Activated T-helper 9 cell treated with anti-CD3 and anti-CD28 coated beads, Interleukin-2, amount 50 U/mL, for 16 hours (primary cell): ENCODE measurements at places on chromosomes 3 and 15.

- no peak for DNase-seq
These were observed 77.1 kb upstream of the MFGE8 start for GRCh38 chr15:88990185-88990679.

- peak; percentile 39 for DNase-seq
These were observed 25.7 kb downstream of the GPR15 start for GRCh38 chr3:98557324-98558010.

DNA sequence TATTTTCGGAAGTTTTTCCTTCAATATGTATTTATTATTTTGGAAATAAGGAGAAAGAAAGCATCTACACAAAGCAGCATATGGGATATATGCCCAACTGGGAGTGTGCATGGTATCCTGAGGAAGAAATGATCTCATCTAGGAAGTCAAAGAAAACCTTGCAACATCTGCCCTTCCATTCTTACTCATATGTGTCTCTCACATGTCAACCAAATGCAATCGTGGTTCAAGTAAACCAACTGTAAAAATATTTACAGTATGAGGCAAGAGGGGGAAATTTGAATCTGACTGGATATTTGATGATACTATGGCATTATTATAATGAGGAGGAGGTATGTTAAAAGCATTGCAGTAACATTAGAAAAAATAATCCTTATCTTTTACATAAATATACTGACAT lies 3.2 kb upstream of the SCG3 start:
- no peak for DNase-seq

GRCh38 chr3:158531334-158531733 lies 39.7 kb upstream of the MLF1 start:
- DNase-seq: no peak

DNA sequence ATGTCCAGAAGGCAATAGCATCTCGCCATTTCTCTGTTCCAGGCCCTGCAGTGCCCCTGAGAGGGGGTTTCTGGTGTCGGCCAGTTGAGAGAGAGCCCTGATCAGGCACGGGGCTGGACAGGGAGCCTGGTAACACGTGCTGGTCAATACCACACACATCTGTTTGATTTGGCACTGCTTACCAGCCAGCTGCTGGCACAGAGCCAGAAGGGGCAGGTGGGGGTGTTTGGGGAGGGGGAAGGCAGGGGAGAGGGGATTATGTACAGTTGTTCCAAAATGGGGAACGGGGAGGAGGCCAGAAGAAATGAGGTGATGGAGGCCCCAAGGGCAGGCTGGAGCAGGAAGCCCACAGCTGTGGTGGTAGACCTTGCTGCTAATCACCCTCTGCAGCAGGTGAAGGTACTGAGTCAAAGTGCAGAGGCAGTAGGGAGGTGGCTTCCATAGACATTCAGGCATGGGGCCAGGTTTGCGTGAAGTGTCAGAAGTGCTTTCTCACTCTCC lies 153.5 kb upstream of the LPP start:
- no peak for DNase-seq

DNA sequence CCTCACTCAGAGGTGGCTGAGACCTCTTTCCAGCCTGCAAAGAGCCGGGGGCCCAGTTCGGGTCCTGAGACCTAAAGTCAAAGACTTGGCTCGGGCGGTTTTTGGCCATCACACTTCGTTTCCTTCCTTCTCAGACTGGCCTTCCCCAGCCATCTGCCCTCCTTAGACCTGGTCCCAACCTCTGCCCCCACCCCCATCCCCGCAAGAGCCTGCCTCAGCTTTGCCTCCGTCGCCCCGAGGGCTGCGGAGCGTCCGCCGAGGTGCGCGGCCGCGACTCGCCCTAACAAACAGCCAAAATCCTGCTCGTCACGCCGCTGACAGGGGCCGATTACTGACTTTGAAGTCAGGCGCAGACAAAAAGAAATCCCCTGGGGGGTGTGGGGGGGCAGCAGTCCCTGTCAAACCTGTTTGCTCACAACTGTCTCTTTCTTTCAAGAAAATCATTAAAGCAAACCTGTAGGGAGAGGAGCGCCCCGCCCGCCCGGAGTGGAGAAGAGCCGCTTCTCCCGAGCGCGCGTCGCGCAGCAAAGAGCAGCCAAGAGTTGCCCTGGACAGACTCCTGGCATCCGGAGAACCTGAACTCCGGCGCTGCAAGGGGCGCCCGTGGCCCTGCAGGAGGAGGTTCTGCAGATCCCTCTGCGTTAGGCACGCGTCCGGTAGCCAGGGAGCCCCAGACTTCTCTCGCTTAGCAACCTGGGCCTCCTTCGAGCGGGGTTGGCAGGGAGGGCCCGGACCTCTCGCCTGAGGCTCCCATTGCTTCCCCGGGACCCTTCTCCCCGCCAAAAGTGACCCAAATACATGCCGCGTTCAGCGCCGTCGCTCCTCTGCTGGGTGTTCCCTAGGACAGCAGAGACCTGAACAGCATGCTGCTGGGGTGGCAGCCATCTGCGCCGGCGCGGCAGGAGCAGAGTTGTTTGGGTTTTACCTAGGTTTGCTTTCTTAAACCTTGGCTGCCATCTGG lies 4.5 kb downstream of the SOX14 start:
- DNase-seq: no peak

DNA sequence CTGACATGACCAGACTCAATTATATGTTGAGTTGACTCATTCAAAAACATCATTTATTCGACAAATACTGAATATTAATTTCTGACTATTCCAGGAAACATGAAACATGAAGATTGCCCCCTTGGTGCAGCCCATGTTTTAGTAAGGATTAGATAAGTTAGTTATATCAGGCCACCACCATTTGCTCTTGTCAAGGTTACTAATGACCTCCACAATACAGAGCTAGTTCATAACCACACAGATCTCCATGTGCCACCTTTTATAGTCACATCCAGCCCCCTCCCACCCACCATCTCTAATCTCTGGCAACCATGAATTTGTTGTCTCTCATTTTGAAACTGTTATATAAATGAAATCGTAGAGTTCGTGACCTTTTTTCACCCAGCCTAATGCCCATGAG lies 15.7 kb downstream of the KLHL18 start:
- no peak for DNase-seq

- no peak for DNase-seq
These were observed 54.3 kb downstream of the RAB7A start for GRCh38 chr3:128780101-128780837.

DNA sequence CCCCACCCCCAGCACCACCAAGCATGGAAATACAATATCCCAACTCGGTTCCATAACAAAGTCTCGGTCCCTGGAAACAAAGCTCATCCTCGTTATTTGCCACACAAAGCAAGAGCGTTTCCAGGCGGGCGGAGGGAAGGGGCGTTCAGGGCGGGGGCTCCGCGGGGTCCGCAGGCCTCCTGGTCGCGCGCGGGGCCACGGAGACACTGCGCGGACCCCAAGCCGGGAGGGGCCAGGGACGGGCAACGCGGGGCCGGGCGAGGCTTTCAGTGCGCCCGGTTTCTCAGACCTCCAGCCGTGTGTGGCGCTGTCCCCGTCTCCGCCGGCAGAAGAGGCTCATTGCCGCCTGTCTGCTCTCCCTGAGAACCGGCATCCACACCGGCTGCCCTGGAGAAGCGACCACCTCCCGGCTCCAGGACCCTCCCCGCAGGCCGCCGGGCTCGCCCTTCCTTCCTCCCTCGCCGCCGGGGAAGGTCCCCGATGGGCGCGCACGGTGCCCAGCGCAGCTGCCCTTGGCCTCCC lies 329.0 kb downstream of the OCA2 start:
- DNase-seq: no peak

DNA sequence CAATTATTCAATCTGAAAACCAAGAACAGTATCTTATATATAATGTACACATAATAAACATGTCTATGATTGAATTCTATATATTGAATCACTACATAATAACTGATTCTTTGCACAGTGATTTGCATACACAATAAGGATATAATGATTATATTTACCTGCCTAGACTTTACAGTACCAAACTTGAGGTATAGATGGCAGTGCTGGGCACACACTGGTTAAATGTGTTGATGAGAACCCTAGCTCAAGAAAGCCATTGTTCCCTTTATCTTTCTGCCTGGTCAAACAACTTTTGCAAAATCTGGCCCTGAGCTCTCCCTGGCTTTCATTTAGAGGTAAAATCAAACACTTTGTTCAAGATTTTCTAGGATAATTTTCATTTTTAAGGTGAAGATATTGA lies 697.7 kb downstream of the TUSC7 start:
- no peak for DNase-seq

- DNase-seq: no peak
These were observed 44.2 kb upstream of the ATG7 start for GRCh38 chr3:11228041-11228440.

- no peak for DNase-seq
These were observed 19.2 kb upstream of the PLA2G4F start for GRCh38 chr15:42175671-42176070.

GRCh38 chr3:29537889-29538609 lies 257.2 kb downstream of the RBMS3 start:
- no peak for DNase-seq

DNA sequence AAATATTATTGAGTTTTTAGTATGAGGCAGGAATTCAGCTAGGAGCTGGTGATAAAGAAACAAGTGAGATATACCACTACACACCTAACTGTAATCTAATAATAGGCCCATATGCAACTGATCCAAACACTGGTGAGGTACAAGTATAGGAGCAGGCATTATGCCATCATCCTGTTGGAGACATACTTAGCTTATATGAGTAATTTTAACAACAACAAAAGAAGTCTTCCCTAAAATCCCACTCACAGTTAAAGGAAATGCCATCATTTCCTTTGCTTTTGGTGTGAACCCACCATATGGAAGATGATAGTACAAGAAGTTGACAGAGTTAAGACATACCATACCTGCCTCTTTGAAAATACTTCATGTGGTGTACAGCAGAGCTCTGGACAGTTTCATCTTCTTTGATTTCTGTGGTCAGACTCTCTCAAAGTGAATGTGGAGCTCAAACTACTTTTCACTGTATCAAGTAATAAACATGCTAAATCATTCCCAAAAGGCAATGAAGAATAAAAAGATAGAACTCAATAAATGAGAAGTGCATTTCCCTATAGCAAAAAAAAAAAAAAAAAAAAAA lies 85.5 kb downstream of the CD200R1L start:
- DNase-seq: no peak

- DNase-seq: no peak
These were observed 140.1 kb downstream of the ADAMTS17 start for GRCh38 chr15:100201376-100202280.

GRCh38 chr15:22955544-22956119 lies 24.5 kb downstream of the CYFIP1 start:
- DNase-seq: no peak

DNA sequence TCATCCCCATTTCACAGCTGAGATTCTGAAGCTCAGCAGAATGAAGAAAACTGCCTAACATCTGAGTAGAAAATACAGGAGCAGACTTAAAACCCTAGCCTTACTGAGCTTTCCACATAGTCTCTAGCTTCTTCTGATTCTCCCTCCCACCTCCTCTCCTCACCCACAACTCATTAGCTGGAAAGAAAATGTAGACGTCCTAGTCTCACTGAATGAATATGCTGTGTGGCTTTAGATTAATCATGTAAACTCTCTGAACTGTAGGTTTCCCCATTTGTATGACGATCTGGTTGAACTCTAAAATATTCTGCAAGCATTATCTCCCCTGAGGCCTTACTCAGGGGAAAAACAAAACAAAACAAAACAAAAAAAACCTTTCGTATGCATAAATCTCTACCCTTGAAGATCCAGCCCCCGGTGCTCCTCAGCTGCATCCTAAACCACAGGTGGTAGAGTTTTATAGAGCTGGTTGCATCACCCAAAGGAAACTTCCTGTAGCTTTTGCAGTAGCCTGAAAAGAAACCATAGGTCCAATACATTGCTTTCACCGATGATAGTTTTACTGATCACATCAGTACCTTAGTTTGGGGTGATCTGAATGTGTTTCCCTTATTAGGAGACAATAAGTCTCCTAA lies 40.6 kb downstream of the FOXB1 start:
- no peak for DNase-seq

- DNase-seq: no peak
These were observed 79.0 kb downstream of the SERPINI1 start for GRCh38 chr3:167814441-167814951.

GRCh38 chr3:9241956-9242355 lies 7.5 kb downstream of the SRGAP3 start:
- DNase-seq: no peak

DNA sequence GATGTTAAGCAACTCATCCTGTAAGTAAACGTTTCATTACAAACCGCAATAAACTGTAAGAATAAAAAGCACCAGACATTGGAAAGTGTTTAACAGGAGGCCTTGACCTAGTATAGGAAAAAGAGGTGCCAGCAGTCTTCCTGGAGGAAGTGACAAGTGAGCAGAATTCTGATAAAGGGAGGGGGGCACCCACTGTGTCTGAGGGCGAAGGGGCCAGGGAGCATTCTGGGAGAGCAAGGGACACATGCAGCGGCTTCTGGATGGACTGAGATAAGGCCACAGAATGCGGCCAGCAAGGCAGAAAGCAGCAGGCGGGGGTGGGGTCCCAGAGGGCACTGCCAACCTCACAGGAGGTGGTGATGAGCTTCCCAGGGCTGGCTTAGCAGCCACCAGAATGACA lies 80.2 kb downstream of the MTHFS start:
- no peak for DNase-seq

DNA sequence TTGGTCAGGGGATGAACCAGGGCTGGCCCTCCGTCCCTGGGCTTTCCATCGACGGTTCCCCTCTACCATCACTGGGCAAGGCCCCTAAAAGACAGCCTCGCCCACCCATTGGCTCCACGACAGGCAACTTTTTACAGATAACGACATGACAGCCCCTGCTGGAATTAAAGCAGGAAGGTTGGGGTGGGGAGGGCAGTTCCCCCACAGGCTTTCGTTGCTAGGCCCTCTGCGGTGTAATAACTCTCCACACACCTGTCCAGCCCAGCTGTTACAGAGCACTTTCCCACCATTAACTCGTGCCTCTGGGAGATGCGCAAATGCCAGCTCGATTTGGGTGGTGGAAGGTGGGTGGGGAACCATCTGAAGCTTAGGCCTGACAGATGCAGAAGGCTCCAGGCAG lies 264.2 kb upstream of the TLE3 start:
- no peak for DNase-seq

DNA sequence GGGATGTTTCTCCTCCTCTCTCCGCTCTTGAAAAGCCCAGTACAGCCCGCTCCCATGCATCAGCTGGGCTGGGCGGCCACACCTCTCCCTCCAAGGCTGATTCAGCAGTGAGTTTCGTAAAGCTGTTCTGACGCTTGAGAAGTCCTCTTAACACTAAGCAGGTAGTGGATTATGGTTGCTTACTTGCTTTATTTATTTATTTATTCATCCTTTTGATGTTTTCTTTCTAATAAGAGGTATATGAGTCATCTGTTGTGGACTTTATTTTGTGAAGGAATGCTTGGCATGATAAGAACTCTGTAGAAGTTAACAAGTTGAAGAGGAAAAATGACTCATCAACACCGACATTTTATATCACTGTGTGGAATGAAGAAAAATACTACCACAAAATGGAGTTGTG lies 285.0 kb downstream of the SQOR start:
- DNase-seq: no peak

GRCh38 chr3:100533176-100533575 lies 40.8 kb downstream of the TMEM45A start:
- no peak for DNase-seq
